ENCODE measurements at places on chromosomes 6 and 20.

DNA sequence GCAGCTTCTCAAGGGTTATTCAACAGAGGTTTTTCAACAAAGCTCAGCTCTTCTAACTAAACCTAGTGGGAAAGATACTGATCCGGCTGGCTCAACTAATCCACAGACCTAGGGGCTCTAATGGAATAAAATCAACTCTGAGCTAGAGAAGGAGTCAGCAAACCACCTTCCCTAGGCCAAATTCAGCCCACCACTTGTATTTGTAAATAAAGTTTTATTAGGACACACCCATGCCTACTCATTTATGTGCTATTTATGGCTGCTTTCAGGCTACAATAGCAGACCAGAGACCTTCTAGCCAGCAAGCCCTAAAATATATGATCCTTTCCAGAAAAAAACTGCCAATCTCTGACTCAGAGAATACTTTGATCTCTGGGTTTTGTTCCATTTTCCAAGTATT, 6.0 kb upstream of the RAB22A start:
- no peak for DNase-seq

DNA sequence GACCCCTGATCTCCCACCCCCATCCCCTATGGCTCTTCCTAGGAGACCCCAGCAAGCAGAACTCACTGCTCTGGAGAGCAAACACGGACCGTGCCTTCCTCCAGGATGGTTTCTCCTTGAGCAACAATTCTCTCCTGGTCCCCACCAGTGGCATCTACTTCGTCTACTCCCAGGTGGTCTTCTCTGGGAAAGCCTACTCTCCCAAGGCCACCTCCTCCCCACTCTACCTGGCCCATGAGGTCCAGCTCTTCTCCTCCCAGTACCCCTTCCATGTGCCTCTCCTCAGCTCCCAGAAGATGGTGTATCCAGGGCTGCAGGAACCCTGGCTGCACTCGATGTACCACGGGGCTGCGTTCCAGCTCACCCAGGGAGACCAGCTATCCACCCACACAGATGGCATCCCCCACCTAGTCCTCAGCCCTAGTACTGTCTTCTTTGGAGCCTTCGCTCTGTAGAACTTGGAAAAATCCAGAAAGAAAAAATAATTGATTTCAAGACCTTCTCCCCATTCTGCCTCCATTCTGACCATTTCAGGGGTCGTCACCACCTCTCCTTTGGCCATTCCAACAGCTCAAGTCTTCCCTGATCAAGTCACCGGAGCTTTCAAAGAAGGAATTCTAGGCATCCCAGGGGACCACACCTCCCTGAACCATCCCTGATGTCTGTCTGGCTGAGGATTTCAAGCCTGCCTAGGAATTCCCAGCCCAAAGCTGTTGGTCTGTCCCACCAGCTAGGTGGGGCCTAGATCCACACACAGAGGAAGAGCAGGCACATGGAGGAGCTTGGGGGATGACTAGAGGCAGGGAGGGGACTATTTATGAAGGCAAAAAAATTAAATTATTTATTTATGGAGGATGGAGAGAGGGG, 1.4 kb downstream of the LTA start:
- no peak for DNase-seq

GRCh38 chr6:134437376-134437775, 119.5 kb upstream of the SGK1 start:
- DNase-seq = no peak

DNA sequence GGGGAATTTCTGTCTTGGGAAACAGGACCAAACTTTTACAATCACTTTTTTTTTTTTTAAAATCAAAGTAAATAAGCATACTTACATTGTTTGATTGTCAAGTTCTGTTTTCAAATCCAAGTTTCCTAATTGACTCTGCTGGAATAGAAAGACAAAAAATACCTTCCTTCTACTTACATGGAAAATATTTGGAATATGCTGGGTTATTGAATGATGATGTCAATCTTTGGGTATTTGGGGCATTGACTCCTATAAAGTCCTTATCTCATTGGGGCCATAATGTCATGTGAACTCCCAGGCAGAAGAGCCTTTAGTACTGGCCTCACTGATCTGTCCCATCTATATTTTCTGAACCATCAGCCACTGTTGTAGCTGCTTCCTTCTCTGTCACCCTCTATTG, 122.6 kb upstream of the NOX3 start:
- no peak for DNase-seq

DNA sequence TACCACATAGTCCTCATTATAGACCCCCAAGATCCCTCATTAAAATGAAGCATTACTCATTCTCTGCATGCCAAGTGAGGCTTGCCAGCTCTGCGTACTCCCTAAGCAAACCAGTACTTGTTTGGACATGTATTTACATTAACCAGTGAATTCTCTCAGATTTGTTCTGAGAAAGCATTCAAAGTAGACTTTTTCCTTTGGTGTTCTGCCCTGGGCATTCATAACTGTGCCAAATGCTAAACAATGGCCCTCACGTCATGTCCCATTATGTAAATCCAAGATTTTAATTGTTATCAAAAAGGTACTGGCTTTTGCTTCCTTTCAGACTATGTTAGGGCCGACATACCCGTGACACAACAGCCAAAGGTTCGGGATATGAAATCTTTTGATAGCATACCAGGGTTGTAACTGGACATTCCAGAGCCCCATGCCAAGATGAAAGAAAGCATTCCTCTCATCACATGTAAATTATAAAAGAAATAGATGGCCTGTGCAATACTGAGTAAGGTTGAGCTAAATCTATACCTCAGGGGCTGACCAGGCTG, 164.2 kb downstream of the ADAT2 start:
- DNase-seq = no peak

- DNase-seq = no peak
These were observed 277.7 kb downstream of the KIF16B start for GRCh38 chr20:16295534-16295933.

DNA sequence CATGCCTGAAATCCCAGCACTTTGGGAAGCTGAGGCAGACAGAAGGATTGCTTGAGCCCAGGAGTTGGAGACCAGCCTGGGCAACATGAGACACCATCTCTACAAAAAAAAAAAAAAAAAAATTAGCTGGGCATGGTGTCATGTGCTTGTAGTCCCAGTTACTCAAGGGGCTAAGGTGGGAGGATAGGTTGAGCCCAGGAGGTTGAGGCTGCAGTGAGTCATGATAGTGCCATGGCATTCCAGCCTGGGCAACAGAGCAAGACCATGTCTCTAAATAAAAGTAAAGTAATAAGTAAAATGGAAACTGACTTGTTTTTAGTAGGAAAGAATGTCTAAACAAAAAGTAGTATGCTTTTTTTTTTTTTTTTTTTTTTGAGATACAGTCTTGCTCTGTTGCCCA, 240.7 kb downstream of the ARID1B start:
- no peak for DNase-seq

DNA sequence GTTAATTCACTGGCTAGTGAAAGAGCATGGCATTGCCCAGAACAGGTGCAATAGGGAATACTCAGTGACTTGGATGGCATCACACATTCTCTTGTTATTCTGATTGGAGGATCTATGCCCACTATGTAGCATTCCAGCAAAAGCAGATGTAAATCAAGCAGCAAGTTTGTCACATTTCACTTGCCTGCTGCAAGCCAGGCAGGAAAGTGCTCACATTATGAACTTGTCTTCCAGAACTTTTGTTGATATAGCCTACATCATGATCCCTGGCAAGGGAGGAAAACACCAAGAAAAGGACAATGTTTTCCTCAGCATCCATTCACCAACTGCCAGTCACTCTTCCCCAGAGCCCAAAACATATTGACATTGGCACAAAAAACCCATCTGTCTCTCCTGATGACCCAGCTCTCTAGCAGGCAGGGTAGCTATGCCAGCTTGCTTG, 77.8 kb downstream of the ARHGAP18 start:
- DNase-seq = no peak

GRCh38 chr20:23133560-23133998, 47.5 kb upstream of the CD93 start:
- no peak for DNase-seq

DNA sequence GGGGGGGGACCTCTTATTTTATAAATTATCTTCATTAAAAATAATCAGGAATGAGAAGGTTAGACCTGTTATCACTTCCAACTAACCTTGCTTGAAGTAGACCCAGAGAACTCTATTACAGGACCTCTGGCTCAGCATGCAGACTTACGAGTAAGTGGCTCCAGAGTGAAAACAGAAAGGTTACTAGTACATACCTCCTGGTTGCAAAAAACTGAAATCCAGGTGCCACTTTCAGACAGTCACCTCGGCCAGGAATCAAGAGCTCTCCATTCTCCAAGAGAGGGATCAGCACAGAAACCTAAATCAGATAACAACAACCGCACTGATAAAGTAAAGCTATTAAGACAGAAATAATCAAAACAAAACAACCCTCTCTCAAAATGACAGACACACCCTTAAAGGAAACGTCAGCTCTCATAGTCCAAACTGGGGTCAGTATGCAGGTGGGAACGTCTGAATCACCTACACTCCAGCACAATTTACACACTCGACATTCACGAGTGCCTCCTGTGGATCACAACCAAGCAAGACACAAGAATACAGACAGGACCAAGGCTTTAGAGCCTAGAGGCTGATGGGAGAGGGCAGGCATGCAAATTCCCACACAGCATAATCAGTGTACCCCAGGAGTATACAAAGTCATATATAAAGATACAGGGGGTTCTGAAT, 31.8 kb downstream of the MDN1 start:
- DNase-seq = no peak

DNA sequence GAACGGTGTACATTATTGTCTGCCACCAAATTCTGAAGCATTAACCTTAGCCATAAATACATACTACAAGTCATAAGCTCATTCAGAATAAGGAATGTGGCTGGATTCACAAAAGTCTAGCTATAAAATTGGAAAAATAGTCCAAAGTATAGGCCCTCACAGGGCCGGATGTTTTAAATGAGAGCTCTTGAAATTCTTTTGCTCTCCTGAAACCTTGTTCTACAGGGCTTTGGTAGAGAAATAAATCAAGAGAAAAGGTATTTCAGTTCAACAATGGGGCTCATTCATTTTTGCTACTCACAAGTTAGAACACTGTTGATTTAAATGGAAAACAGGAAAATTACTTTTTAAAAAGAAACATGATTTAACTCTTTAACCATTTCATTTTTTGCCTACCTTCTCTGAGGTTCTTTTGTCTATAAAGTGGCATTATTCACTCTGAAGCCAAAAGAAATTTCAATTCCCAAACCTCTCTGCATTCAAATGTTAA, 58.0 kb downstream of the PREP start:
- no peak for DNase-seq

DNA sequence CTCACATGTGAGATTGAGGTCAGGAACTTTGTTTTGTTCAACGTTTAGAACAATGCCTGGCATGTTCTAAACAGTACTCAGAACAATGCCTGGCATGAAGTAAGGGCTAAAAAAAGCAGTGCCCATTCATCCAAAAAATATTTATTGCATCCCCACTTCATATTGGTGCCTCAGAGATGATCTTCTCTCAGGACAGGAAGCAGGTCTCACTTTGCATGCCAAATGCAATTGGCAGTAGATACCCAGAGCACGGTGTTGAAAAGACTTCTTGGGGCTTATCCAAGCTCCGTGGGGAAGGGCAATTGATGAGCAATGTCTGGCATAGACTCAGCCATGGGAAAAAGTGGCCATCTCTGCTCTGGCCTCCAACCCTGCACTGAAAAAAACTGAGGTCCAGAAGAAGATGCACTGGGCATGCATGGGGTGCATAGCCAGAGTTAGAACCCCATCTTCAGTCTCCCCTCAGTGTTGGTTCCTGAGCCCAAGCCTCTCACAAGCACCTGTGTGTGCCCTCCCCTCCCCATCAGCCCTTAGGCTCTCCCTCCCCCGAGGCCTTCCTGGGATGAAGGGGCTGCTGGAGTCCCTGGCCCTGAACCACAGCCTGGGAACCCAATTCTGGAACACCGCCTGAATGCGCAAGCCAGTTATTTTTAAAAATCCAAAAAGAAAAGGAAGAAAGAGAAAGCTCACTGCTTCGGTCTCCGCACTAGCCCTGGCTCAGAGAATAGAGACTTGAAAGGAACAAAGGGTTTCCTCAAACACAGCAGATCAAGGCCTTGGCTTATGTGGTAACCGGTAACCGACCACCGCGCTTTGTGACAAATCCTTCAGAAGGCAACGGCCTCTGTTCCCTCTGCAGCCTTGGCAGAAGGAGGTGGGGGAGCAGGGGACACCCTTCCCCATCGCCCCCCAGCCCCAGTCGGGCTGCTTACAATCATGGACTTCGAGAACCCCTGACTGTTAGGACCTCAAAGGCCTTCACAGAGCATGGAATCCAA, 78.5 kb upstream of the SIRPA start:
- DNase-seq = no peak

GRCh38 chr6:47665112-47665511, 33.3 kb upstream of the ADGRF4 start:
- DNase-seq = no peak

GRCh38 chr6:149170564-149171452, 146.7 kb upstream of the TAB2 start:
- DNase-seq = no peak

DNA sequence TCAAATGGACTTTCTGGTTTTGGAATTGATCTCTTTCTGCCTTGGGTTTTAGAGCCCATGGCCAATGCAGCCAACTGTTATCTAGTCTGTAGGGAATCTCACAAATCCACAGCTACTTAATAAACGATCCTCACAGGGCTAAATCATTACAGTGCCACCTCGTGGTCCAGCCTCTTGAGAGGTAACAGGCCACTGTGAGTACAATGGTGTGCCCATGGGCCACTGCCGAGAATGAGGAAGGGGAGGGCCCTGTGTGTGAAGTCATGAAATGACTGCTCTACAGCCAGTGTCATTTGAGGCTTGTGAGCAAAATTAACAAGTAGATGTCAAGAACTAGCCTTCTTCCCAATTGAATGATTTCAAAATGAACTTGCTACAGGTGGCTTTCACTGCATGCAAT, 54.3 kb upstream of the GMPR start:
- DNase-seq = no peak

DNA sequence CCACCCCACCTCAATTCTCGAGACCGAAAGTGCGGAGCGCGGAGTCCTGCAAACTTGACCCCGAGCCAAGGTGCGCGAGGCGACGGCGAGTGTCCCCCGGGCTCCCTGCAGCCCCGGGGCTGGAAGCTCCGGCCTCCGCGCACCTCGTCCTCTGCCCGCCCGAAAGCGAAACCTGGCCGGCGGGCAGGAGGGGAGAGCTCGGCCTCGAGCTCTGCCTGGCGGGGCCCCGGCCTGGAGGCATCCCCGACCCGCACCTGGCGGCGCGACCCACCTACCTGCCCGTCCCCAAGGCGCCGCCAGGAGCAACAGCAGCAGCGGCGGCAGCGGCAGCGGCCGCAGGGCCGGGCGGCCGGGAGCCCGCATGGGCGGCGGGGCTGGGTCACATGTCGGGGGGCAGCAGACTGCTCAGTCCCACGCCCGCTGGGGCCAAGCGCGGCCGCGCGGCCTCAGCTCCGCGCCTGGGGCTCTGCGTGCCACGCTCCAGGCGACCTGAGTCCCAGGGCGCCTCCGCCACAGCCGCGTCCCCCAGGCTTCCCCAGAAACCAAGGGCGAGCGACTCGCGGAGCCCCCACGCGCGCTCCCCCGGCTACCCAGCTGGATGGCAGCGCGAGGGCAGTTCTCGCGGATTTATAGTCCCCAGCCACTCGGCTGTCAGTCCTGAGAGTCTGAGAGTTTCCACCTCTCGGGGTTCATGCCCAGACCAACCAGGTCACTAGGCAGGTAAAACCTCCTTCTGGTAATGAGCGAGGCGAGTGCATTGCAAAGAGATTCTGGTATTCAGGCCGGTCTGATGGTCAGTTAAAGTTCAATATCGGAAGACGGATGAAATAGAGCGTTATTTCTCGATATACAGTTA, at the start of gene IL20RA:
Gene IL20RA (minus strand): TSS at position 600 of the 856 bp plus-strand sequence. CDS start 237 bp downstream, at position 363.
- DNase-seq = peak; percentile 26
